NCI-H1048 (cell line): ENCODE measurements at places on chromosomes 6 and 20.

- DNase-seq = no peak
Measured at GRCh38 chr20:278607-279571, 11.7 kb downstream of the C20orf96 start.

- no peak for DNase-seq
Measured at GRCh38 chr6:144652292-144652891, 367.3 kb downstream of the UTRN start.

DNA sequence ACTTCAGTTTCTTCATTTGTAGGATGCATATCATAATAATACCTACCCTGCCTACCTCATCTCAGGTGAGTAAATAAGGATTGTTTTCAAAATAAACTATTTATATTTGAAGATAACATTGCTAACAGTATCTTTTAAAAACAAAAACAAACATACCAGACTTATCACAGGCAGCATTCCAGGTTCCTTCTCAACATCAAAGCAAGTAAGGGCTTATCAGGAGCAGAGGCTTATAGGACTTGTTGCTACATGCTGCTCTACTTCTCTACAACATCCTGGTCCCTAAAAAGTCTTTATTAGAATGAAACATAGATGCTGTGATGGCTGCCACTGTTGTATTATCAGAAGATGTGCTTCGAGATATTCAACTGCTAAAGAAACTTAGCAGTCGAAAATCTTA lies 149.2 kb upstream of the PRDM1 start:
- no peak for DNase-seq

DNA sequence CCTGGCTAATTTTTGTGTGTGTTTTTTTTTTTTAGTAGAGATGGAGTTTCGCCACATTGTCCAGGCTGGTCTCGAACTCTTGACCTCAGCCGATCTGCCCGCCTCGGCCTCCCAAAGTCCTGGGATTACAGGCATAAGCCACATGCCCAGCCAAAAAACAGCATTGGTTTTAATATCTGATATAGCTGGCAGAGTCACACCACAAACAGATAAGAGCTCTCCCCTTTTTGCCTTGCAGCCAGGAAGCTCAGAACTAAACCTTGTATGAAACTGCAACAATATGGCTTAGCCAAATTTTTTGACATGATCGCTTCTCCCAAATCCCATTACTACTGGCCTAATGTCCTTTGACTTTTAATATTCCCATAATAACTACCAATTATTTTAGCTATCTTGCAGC lies 4.9 kb downstream of the ACOT8 start:
- DNase-seq = no peak

- DNase-seq = no peak
Measured at GRCh38 chr6:12748815-12749521, 32.4 kb downstream of the PHACTR1 start.

DNA sequence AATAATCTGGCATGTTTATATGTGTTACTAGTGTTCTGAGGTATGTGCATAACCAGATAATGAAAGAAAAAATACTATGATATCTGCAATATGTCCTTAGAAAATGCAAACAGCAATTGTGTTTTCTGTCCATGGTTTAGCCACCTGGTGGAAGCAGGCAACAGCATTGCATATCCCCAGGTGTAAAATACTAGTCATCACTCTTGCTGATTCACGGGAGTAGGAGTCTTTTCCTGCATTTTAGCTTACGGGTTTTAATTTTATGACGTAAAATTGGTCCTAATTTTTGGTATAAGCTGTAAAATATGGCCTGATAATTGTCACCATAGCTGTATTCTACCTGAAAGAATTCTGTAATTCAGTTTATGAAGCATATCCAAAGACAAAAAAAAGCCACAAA lies 2.5 kb downstream of the RNF182 start:
- no peak for DNase-seq

GRCh38 chr6:128807577-128807976 lies 75.4 kb upstream of the LAMA2 start:
- DNase-seq = no peak

DNA sequence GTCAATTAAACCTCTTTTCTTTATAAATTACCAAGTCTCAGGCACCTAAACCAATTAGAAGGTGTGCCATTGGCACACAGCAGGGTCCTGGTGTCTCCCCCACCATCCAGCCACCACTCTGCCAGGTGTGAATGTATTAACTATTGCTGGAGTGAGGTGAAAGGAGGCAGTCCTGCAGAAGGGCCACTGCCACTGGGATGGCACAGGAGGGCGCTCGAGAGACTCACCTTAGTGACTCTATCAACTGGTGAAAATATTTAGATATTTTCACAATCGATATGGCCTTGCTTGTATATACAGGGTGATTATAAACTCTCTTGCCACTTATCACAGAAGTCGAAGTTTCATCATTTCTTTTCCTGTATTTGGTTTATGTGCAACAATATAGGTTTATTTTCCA lies 145.6 kb upstream of the ESR1 start:
- no peak for DNase-seq

DNA sequence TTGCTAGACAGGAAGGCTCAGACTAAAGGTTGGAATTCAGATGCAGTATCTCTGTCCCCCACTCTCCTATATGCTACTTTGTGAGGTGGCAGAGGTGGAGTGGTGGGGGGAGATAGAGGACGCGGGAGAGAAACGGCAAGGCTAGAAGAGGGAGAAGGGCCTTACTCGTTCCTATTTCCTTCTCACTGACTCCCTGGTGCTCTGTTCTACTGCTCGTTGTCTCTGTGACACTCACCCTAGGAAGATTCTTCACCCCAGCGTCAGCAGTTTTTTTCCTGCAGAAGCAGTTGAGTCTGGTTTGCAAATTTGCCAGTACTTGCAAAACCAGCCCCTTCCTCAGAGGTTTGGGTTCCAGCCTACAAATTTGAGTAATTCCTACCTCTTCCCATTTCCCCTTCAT lies 801.1 kb upstream of the SLC35B3 start:
- DNase-seq = no peak

DNA sequence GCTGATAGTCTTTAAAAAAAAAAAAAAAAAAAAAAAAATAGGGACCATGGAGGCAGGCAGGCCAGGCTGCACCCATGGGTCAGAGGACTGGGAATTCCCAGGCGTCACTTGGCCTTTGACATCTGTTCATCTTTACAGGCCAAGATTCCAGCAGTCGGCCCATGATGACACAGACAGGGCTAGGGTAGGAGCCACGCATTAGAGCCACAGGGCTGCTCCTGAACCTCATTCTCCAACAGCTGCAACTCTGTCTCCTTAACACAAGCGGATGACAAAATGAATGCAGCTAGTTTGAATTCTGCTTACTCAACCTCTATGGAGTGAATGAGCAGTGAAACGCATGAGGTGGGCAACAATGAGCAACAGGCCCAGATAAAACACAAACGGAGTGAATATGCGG lies 126.4 kb downstream of the LY86 start:
- no peak for DNase-seq

GRCh38 chr6:126444659-126445273 lies 104.9 kb downstream of the CENPW start:
- no peak for DNase-seq

DNA sequence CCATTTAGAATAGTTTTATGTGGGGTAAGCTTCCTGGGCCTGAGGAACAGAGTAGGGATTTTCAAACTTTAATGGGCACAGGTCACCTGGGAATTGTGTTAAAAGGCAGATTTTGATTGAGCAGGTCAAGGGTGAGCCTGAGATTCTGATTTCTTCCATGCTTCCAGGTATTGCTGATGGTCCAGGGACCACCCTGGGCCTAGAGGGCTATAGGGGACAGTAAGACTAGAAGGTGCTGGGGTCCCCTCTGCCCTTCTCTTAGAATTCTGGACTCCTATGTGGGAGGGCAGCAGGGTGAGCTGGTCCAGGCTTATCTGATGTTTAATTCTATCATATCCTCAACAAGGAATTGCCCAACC lies 2.6 kb downstream of the DDR1 start:
- no peak for DNase-seq

GRCh38 chr6:134199848-134200606 lies 117.9 kb downstream of the SGK1 start:
- no peak for DNase-seq

GRCh38 chr6:161094955-161095354 lies 103.4 kb downstream of the MAP3K4 start:
- no peak for DNase-seq

DNA sequence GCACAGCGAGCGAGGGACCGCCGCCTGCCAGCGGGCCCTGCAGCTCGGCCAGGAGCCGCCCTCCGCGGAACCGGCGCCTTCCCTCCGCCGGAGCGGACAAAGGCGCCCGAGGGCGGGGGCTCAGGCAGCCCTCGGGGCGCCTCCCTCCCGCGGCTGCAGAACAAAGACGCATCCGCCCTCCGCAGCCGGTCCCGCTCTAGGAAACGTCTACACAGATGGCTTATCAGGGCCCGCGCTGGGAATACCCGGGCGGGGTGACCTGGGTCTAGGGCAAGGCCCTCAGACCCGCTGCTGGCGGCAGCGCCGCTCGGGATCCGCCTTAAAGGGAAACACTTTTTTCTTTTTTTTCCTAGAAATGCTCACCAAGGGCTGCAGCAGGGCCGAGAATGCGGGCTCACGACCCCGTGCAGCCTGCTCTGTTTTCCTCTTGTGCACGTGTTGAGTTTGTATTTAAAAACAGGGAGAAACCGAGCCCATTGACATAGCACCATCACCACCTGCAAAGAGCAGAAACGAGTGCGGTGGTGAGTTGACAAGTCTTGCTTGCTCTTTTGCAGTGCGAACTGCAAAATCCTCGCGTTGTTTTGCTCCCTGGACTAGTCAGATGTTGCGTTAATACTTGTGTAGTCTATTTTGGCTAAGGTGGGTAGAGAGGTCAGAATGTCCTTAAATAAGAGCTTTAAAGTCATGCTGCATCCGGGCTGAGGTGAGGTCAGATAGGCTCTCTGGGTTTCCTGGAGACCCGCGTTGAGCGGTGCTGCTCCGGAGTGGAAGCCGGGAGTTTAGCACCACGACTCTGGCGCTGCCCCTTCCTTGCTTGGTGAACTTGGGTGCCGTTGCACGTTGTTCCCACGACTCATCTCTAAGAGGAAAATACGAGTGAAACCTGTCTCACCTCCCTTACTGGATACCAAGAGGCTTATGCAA lies 1.1 kb upstream of the RPS6KA2 start:
- no peak for DNase-seq

- DNase-seq = no peak
Measured at GRCh38 chr6:6586167-6586566, 2.4 kb upstream of the LY86 start.

GRCh38 chr6:27693766-27694546 lies 218.2 kb downstream of the OR2B2 start:
- no peak for DNase-seq

- no peak for DNase-seq
Measured at GRCh38 chr6:113011389-113011788, 664.3 kb downstream of the RFPL4B start.

- DNase-seq = no peak
Measured at GRCh38 chr20:63441136-63442099, 31.0 kb downstream of the KCNQ2 start.

DNA sequence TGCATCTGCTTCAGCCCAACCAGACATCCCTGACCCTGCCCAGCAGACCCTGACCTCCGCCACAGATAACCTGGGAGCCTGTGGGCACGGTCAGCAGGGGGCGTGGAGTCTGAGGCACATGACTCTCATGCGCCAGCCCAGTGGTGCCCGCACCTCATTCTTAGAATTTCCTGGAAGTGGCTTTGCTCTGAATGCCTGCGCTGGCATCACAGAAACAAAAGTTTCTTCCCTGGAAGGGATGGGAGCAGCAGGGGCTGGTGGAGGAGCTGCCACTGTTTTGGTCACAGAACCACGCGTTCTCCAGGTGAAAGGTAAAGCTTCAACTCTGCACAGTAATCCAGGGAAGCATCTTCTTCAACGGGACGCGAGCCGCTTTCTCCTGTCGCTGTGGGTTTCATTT lies 67.9 kb upstream of the DUSP22 start:
- no peak for DNase-seq

DNA sequence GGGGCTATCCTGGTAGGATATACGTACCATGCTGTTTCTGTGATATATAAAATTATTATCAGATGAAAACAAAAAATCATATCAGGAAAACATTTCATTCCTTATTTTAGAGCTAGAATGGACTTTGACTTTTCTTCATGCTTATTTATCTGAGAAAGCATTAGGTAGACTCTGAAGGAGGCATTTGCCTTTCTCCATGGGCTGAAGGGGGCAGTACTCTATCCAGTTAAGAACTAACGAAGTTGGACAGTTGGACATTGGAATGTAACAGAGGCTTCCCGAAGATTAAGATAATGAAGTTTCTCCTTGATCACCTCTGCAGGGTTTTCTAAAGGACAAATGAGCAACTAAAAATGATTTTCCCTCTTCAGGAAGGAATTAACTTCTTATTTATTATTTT lies 233.9 kb downstream of the SAMD5 start:
- no peak for DNase-seq

DNA sequence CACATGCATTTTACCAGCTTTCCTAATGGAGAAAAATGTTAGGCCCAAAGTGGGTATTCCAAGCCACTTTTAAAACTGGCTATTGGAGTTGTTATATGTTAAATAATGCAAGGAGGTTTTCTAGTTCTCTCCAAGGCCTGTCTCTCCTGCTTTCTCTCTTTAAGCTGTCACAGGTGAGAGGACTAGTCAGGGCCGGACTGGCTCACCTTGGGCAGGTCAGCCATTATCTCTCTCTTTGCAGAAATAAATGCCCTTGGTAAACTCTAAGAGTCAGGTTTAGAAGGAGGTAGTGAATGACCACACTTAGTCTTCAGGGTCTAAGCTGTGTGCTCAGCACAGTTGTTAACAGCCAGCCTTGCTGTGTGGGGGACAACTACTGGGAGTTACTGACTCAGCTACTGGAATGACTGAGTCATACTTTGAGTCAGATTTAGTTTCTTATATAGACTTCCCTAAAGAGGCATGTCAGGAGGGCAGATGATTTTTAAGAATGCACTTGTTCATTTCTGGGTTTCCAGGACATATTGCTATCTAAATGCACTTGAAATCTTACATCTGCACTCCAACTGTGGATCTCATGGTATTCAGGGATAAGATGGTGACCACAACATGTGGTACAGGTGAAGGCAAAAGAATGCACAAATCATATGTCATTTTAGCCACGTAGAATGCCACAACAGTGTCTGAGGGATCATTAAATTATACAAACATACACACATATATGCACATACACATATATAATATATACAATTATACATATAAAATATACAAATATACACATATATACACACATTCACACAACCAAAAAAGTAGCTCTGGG lies 719.4 kb downstream of the EPM2A start:
- DNase-seq = no peak
